ENCODE measurements at places on chromosomes 6 and 20.

DNA sequence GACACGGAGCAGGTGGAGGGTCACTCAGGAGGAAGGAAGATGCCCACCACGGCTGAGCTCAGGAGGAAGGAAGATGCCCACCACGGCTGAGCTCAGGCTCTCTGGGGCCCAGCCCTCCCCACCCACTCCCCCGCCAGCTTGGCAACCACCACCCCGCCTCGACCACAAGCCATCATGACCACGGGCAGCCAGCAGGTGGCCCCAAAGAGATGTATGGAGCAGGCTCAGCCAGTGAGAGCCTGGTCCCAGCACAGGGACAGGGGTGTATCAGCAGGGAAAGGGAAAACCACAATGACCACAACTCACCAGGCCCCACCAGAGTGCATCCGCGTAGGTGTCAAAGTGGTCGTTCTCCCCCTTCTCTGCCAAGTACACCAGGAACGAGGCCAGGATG is 30.4 kb downstream of the KCNQ2 start:
- peak; percentile 52 for DNase-seq

DNA sequence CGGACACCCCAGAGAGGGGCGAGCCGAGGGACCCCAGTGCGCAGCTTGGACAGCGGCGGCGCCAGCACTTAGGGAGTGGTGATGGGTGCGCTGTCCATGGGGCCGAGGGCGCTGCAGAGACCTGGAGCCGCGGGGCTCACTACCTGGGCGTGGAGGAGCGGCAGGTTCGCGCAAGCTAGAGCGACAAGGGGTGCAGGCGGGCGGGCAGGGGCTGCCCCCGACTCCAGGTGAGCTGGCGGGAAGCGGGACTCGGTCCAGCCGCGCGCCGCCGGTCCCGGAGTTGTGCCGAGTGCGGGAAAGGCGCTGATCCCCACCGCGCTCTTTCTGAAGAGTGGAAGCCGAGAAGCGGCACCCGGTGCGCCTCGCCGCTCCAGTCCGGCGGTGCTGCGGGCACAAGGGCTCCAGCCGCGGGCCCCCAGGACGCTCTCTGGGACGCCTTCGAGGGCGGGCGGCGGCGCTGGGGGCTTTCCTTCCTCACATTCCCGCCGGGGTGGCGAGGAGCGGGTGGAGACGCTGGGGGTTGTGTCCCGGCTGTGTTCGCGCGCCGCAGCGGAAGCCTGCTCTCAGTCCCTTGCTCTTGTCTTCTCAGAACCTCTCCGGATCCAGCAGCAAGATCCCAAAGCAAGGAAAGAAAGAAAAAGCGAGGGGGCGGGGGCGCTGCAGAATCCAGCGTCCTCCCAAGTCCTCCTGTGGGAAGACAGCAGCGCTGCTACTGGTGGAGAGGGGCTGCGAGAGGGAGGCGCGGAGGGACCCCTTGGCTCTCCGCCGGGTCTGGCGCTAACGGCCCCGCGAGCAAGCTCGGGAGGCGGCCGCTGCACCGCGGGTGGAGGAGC is at the start of gene B3GAT2:
Gene B3GAT2, minus strand, starts transcription at position 610 of the 833 bp plus-strand sequence. CDS start 631 bp downstream, outside the sequence.
- DNase-seq = no peak

GRCh38 chr20:8213831-8214587 is 81.9 kb downstream of the PLCB1 start:
- DNase-seq = peak; percentile 79

DNA sequence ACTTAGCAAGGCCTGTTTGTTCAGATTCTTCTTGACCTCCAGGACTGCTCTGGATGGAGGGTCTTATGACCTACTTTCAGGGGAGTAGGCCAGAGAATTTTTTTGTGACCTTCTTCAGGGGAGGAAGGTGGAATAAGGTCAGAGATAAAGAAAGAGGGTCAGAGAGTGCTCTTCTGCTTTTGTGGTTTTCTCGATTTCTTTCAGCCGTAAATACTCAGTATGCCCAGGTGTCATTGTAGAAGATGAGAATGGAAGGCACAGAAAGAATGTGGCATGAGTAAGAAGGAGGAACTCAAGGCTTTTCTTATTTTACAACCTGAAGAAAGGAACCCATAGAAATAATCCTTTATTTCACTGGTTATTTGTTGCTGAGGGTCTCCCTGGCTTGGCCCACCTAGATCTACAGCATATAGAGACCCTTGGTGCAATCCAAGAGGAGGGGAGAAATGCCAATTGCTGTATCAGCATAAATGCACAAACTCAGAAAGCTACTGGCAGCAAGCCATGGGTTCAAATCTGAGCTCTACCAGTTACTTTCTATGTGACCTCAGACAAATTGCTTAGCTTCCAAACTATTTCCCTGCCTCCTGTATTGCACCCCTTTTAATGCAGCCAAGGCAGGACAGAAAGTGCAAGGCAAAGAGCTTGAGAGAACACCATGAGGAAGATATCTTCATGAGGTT is 68.0 kb downstream of the OLIG3 start:
- no peak for DNase-seq

- no peak for DNase-seq
Observed at GRCh38 chr20:1107176-1107575, 11.2 kb upstream of the PSMF1 start.

DNA sequence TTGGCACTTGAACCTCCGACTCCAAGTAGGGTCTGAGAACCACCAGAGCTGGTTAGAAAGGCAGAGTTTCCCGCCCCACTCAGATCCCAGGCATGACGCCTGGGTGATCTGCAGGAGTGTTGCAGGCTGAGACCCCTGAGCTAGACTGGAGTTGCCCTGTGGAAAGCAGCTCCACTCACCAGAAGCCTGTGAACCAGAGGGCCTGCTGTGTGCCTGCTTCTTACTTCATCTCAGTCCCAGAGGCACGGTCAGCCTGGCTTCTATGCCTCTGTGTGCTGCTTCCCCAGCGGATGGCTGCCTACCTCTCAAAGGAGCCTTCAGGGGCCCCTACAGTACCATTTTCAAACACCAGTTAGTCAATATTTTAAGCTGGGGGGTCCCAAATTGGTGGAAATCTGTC is 15.6 kb upstream of the CCN6 start:
- DNase-seq = no peak

DNA sequence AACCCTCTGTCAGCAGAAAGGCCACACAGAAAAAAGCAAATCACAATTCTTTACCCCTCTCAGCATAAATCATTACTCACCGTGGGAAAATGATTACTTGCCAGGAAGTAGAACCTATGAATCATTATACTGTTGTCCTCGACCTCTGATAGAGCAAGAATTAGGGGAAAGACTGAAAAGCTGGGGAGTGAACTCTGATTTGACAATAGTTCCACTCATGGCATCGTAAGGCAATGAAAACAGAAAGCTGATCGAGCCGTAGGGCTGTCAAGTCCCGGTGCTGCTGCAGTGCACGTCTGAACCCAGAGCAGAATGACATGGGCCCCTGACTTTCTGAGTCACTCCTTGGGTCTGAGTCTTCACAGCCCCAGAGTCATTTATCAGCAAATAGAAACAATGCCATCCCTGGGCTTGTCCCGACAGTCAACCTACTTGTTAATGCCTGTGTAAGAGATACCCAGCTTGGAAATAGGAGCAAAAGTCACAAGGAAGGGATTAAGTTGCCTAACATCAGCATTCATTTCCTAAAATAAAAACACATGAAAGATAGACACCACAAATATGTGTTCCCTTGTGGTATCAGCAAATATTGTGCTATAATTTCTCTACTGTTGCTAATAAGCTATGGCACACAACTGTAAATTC is 224.8 kb upstream of the MARCKS start:
- peak; percentile 99 for DNase-seq

- DNase-seq = no peak
Observed at GRCh38 chr6:51648236-51648635, 439.2 kb downstream of the PKHD1 start.

DNA sequence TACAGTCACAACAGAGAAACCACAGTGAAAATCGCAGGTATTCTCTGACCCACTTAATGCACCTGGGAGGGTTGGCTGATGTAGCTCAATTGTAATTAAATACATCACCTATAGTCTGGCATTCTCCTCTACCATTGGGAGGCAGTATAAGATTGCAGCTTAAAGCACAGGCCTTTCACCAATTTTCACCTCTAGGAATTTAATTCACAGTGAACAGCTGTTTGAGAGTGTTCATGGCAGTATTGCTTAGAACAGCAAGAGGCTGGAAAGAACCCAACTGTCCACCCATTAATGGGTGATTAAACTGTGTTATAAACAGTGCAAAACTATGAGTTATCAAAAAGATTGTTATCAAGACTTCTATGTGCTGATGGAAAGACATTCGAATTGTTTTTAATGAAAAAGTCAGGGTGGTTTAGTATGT is 2.0 kb downstream of the EDEM2 start:
- peak; percentile 43 for DNase-seq

- no peak for DNase-seq
Observed at GRCh38 chr6:107561306-107561705, 71.4 kb downstream of the SOBP start.

DNA sequence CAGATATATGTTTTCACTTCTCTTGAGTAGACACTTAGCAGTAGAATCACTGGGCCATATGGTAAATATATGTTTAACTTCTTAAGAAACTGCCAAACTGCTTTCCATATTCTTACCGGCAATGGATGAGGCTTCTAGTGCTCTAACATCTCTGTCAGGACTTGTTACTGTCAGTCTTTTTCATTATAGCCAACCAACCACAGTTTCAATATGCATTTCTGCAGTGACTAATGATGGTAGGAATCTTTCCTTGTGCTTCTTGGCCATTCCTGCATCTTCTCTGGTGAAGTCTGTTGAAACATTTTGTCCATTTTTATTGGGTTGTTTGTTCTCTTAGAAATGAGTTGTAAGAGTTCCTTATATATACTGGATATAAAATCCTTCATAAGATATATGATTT is 66.0 kb upstream of the SYNDIG1 start:
- DNase-seq = no peak

Measured in suppressor macrophage treated with lipopolysaccharide for 4 hours (primary cell).